ENCODE measurements at places on chromosomes 5 and 9.

DNA sequence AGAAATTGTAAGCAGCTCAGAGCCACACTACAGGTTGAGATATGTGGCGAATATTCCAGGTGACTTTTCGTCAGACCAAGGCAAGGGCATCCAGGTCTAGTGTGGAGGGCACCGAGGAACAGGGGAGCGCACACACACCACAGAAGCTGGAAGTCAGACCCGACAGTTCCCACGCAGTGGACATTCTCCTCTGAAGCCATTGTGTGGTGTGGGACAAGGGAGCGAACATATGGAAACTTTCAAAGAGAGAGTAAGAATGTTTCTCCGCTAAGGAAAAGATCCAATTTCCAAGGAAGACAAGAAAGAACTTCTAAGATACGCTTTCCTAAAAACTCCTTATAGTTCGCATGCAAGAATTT lies 141.4 kb upstream of the OTULINL start:
- DNase-seq: no peak

- no peak for DNase-seq
Observed at GRCh38 chr5:2579126-2579525, 172.4 kb downstream of the IRX2 start.

GRCh38 chr5:68316469-68316868 lies 100.9 kb downstream of the PIK3R1 start:
- DNase-seq: no peak

GRCh38 chr9:89475891-89476440 lies 21.9 kb downstream of the SEMA4D start:
- DNase-seq: no peak

DNA sequence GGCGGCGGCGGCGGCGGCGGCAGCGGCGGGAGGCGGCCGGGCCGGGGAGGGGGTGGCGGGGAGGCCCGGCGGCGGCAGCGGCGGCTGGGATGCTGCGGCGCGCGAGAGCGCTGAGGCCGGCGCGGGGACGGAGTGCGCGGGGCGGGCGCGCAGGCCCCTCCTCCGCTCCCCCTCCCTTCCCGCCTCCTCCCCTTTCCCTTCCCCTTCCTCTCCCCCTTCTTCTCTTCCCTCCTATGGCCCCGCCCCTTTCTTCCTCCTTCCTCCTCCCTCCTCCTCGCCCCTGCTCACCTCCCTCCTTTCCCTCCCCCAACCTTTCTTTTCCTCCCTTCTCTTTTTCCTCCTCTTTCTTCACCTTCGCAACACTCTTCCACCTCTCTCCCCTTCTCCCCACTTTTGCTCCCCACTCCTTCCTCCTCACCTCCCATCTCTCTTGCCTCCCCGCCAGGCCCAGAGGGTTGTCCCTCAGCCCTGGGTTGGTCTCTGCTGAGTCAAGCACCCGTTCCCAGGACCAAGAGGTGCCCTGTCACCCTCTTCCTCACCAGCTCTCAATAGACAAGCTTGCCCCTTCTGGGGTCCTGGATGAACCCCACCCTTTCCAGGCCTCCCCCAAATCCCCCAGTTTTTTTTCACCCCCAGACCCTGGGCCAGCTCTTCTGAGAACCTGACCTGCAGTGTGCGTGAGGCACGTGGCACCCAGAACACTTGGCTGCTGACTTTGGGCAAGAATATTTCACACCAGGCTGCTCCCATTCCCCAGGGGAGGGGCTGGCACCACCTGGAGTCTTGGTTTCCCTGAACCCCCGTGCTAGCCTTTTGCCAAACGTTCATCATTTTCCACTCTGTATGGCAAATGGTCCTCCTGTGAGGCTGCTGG lies at the start of gene SEMA4D:
Gene SEMA4D (minus strand): TSS at position 136 of the 874 bp plus-strand sequence. CDS start 92,657 bp downstream, outside the sequence.
- DNase-seq: peak; percentile 64

DNA sequence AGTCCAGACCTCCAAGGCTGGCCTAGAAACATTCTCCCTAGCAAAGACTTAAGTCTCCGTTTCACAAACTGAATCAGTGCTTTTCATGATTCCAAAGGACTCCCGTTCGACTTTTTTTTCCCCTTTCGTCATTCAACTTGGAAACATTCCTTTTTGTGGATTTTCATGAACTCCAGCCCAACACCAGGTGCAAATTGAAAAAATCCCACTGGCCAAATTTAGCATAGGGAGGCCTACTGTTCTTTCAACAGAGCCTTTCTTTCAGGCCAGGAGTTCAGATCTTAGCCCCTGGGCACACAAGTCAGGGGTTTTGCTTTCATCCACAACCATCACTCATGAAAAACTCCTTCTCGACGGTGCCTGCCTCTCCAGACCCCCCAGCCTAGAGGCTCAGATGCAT lies 285.3 kb downstream of the PIK3R1 start:
- DNase-seq: no peak

- no peak for DNase-seq
Observed at GRCh38 chr9:69058101-69058500, 22.5 kb downstream of the FXN start.

- no peak for DNase-seq
Observed at GRCh38 chr9:28032268-28032590, 458.9 kb upstream of the C9orf72 start.

- DNase-seq: no peak
Observed at GRCh38 chr9:129280236-129280622, 102.2 kb upstream of the IER5L start.

DNA sequence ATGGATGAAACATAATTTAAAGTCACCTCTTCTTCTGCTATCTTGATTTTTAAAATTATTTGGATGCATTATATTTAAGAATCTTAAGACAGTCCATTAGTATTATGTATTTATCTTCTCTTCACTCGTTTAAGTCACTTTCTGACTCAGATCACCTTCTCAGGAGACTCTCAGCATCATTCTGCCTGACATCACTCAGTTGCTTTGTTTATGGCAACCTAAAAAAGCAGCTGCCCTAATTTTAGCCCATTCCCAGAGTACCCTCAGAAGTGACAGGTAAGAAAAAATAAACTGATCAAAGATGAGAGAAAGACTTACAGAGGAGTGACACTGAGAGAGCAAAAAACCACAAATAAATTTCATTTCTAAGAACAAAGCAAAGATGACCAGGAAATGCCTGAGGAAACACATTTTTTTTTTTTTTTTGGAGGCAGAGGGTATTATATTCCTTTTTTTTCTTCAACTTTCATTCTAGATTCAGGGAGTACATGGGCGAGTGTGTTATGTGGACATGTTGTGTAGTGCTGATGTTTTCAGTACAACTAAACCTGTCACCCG lies 140.5 kb downstream of the MUSK start:
- DNase-seq: no peak

DNA sequence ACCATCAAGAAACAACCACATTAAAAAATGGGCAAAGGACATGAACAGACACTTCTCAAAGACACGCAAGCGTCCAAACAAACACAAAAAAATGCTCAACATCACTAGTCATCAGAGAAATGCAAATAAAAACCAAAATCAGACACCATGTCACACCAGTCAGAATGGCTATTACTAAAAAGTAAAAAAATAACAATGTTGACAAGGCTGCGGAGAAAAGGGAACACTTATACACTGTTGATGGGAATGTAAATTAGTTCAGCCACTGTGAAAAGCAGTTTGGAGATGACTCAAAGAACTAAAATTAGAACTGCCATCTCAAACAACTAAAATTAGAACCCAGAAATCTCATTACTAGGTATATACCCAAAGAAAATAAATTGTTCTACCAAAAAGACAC lies 80.4 kb downstream of the CAAP1 start:
- no peak for DNase-seq

DNA sequence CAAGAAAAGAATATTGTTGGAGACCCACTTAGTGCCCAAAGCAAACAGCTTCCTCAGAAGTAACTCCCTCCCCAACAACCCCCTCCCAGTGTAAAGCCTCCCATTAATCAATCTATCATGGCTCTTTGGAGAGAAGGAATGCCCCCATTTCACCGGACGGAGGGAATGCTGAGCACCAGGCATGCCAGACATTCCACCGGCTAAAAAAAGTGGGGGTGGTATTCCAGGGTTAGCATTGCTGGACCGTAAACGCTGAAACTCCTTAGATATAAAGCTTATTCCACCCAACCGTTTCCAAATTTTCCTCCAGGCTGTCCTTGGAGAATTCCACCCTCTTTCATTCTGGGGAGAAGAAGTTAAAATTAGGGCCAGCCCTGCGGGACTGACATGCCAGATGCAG lies 363 bp upstream of the MAMDC2 start:
- no peak for DNase-seq

GRCh38 chr9:115524453-115525059 lies 406.6 kb upstream of the TNC start:
- no peak for DNase-seq

DNA sequence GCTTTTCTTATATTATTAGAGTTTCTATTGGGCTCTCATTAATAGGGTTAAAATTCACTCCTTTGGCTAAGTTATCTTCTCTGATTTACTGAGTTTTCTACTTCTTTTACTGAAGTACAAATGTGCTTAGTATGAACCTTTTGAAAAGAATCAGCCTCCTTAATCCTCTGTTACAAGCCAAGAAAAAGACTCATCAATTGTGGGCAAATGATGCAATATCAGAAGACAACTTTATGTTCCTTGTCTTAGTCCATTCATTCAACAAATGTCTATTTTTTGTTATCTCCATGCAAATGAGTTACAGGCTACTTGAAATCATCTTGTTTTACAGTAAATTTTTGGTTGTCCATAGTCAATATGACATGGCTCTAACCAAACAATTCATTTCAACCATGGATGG lies 40.3 kb downstream of the SNCAIP start:
- no peak for DNase-seq

Measured in posterior cingulate gyrus (tissue), 11 donors.